ENCODE measurements at places on chromosomes 12 and 14.

GRCh38 chr12:106329231-106329982, 26.9 kb downstream of the TCP11L2 start:
- DNase-seq, result no peak

GRCh38 chr12:111298582-111299436, 70.1 kb downstream of the PHETA1 start:
- DNase-seq, result peak; percentile 49

GRCh38 chr12:6222078-6222654, 22.0 kb downstream of the CD9 start:
- DNase-seq, result no peak

GRCh38 chr14:24900269-24901100, 149.5 kb downstream of the STXBP6 start:
- no peak for DNase-seq

DNA sequence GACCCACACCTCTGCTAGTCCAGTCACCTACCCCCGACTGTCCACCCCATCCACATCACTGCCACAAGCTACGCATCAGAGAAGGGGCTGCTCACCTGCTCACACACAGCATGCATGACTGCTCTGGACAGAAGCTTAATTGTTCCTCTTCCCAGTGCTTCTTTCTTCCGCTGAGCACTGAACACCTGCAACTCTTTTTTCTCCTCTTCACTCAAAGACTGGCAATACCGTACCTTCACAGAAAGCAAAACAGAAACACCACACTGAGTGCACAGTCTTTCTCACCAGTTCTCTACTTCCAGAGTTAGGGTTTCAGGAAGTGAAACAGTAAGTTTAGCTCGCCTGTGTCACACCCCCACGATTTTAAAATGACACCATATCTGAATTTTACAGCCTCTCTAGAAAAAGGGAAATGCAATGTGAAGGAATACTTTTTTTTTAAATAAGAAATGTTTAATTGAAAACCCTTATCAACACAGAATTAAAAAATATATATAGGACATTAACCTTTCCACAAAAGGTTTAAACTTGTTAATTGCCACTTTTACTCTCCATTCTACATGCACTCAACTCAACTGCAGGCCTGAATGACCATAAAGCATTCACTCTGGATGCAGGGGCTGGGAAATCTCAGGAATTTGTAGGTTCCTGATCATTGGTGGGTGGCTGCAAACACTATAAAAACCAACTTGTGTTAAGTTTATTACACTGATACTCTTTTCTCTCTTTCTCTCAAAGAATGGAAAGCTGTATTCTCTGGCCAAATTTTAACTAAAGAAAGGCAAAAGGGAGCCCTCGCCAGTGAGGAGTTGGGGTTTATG, 120.0 kb downstream of the PRICKLE1 start:
- DNase-seq, result no peak

DNA sequence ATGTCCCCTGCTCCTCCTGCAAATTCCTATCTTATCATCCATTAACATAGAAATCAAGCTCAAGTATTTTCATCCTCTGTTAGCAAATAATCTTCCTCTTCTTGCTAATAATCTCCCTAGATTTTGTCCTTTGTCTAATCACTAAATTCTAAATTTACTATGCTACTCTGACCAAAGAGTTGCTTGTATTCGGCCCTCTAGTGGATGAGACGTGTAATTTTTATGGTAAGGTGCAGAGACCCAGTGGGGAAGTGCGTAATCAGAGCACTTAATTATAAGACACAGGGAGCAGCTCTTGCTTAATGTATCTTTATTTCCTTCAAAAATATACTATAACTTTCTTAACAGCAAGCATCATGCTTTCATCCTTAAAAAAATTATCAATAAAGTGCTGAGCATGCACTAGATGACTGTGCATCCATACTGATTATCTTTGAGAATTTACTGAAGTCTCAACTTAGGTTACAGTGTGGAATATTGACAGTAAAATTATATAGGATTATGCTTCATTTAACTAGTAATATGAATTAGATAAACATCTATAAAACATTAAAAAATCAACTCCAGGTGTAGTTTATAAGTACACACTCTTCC, 212.6 kb downstream of the SLC16A7 start:
- no peak for DNase-seq

GRCh38 chr14:57487771-57488170, 5.9 kb downstream of the CCDC198 start:
- DNase-seq, result no peak

GRCh38 chr12:79085106-79085682, 220.6 kb downstream of the SYT1 start:
- DNase-seq, result no peak

GRCh38 chr12:65952737-65953209, 128.5 kb downstream of the HMGA2 start:
- DNase-seq, result no peak

GRCh38 chr12:51238037-51238509, 553 bp upstream of the DAZAP2 start:
- no peak for DNase-seq

- no peak for DNase-seq
Observed at GRCh38 chr14:104519721-104520120, 59.8 kb upstream of the C14orf180 start.

DNA sequence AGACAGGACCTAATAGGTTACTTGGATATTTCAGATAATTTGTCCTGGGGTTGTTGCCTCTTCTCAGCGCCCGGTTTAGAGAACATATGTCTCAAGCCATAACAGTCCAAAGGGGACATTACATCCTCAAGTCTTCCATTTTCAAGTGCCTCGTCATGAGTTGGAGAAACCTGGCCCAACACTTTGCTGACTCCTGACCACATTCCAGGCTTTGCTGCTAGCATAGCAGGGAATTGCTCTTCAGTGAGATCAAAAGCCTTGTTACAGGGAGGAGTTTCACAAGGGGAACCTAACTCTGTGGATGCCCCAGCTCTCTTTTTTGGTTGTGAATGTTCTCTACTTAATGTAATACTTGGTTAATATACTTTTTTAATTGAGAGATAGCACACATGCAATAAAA, 8.2 kb upstream of the MMP19 start:
- DNase-seq, result no peak

GRCh38 chr14:102645746-102646440, 53.4 kb downstream of the RCOR1 start:
- DNase-seq, result no peak

GRCh38 chr14:20934148-20934762, 21.0 kb upstream of the RNASE2 start:
- DNase-seq, result peak; percentile 28

- no peak for DNase-seq
Observed at GRCh38 chr14:100663761-100664052, 63.0 kb upstream of the DLK1 start.

Data from stimulated activated CD4-positive, alpha-beta T cell treated with anti-CD3 and anti-CD28 coated beads, Interleukin-4, amount 100 ng/mL, for 48 hours (primary cell).